ENCODE measurements at places on chromosomes 16 and 17.
A peak's percentile ranks its signal among the peaks of the same experiment; 100 is the strongest.

DNA sequence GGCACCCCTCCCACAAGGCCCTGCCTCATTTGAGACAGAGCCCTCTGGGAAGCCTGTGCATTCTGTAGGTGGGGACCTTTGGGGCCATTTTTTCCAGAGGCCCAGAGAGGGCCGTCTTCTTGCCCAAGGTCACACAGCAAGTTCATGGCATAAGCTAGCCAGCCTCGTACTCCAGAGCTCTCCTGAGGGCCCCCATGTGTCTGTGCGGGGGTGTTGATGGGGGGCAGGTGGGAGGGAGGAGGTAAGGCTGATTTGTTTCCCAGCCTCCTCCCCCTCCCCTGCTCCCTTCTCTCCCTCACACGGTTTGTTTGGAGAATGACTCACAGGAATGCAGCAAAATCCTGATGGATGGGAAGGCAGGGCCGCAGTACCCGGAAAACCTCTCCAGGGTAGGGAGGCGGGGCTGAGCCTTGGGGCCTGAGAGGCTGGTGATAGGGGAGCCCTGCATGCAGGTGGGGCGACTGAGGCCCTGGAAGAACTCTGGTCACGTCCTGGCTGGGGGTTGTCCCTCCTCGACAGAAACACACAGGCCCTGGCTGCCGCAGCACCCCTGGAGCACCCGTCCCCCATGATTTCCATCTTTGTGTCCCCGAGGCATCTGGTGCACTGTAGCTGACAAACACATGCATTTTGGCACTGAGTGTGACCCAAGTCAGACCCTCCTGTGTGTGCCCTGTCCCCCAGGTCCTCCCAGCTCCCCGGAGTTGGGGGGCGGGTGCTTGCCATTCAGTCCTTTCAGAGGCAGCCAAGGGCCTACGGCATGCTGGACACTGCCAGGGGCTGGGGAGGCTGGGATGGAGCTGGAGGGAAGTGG lies 29.7 kb downstream of the RAI1 start:
- H3K4me3 ChIP-seq: no peak overlapping the region
- peak; percentile 80 for ATAC-seq
- H3K27me3 ChIP-seq: no peaks in the 10 kb centered on the region
- H3K36me3 ChIP-seq: no peaks in the 10 kb centered on the region
- peak overlapping the region; percentile 87 for H3K27ac ChIP-seq
- H3K4me1 ChIP-seq: peaks cover 3% of the 10 kb centered on the region

DNA sequence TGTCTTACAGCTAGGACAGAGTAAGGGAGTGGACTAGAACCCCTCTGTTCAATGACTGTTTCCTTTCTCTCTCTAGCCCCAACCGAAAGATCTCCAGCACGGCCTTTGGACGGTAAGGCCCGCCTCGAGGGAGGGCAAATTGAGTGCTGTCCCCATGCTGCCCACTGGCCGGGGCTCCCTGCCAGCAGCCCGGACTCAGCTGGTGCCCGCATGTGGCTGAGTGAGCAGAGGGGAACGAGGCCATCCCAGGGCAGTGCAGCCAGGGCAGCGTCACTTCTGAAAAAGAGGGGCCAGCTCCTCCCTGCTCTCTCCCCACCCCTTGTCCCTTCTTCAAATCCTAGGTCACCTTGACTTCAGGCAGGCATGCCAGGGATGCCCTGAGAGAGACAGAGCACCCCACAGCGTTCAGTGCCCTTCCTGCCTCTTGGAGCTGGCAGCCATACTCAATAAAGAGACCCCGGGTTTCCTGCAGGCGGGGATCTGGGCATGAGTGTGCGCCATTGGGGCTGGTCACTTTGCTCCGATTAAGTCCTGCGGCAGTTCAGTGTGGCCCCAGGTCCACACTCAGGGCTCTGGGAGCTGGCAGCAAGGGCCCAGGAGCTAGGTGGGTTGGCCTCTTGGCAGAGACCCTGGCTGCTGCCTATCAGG lies 130.9 kb downstream of the RAB11FIP4 start:
- no peak overlapping the region for H3K27ac ChIP-seq
- no peaks in the 10 kb centered on the region for H3K36me3 ChIP-seq
- peaks cover 13% of the 10 kb centered on the region for H3K27me3 ChIP-seq
- H3K4me3 ChIP-seq: no peak overlapping the region
- no peak for ATAC-seq
- H3K4me1 ChIP-seq: no peaks in the 10 kb centered on the region

DNA sequence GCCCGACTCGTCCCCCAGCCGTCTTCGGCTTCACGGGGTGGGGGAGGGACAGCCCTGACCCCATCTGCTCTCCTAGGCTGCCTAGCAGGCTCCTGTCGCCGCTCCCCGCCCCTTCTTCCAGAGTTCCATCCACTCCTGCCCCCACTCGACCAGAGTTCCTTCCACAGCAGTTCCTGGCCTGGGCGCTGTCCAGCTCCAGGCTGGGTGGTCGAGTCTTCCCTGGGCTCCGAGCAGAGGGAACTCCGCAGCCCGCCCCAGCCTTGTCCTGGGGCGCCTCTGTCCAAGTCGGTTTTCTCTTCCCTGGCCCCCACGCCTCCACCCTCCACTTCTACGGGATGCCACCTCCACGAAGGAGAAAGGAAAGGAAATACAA lies 1.4 kb downstream of the PYY start:
- peaks cover 99% of the 10 kb centered on the region for H3K27me3 ChIP-seq
- no peaks in the 10 kb centered on the region for H3K36me3 ChIP-seq
- ATAC-seq: no peak
- no peak overlapping the region for H3K27ac ChIP-seq
- H3K4me1 ChIP-seq: peaks cover 18% of the 10 kb centered on the region

DNA sequence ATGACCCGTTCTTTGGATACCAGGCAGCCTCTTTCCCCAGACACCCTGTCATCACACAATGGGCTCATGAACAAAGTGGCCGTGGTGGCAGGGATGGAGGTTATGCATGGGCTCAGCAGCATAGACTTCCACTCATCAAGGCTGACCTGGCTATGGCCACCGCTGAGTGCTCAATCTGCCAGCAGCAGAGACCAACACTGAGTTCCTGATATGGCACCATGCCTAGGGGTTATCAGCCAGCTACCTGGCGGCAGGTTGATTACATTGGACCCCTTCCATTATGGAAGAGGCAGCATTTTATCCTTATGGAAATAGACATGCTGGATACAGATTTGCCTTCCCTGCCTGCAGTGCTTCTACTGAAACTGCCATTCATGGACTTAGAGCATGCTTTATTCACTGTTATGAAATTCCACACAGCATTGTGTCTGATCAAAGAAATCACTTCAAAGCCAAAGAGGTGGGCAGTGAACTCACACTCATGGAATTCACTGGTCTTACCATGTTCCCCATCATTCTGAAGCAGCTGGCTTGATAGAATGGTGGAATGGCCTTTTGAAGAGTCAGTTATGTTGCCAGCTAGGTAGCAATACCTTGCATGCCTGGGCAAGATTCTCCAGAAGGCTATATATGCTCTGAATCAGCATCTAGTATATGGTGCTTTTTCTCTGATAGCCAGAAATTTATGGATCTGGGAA lies 160.6 kb downstream of the PRKCB start:
- no peaks in the 10 kb centered on the region for H3K4me1 ChIP-seq
- H3K27me3 ChIP-seq: no peaks in the 10 kb centered on the region
- no peaks in the 10 kb centered on the region for H3K36me3 ChIP-seq
- no peak for ATAC-seq
- no peak overlapping the region for H3K27ac ChIP-seq
- H3K4me3 ChIP-seq: no peak overlapping the region

DNA sequence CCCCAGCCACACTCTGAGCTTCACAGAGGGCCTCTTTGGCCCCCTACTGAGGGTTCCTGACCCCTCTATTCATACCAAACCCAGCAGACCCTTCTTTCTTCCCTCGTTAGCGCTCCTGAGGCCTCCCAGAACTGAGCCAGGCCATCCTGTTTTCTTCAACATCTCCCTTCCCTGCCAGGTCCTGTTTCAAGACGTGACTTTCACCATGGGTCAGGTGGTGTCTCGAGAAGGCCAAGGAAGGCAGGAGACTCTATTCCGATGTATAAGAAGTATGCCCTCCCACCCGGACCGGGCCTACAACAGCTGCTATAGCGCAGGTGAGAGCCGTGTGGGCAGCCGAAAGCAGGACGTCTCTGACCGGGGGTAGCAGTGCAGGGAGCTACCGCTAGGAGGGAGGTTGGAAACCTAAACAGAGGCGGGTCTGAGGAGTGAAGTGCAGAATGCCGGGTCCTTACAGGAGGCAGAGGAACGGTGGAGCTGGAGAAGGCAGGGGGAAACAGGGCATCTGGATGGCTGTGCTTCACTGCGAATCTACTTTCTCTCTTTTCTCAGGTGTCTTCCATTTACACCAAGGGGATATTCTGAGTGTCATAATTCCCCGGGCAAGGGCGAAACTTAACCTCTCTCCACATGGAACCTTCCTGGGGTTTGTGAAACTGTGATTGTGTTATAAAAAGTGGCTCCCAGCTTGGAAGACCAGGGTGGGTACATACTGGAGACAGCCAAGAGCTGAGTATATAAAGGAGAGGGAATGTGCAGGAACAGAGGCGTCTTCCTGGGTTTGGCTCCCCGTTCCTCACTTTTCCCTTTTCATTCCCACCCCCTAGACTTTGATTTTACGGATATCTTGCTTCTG lies 1.3 kb upstream of the SENP3 start:
- H3K4me1 ChIP-seq: peaks cover 78% of the 10 kb centered on the region
- no peaks in the 10 kb centered on the region for H3K36me3 ChIP-seq
- peak overlapping the region; percentile 84 for H3K4me3 ChIP-seq
- H3K27ac ChIP-seq: peak overlapping the region; percentile 67
- no peaks in the 10 kb centered on the region for H3K27me3 ChIP-seq

DNA sequence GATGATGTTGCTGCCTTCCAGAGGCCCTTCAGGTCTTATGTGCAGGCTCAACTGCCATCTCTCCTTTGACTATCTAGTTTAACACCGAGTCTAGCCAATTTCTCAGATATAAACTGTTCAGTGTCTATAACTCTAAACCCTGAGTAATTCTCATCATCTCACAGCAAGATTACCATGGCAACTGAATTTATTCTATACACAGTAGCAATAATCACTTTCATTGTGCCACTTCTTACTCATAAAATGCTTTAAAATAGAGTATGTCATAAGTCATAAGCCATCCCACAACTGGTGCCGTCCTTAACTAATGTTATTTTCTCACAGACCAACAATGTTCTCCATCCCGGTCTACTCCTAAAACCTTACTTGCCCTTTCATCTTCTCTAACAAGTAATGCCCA lies 45.0 kb downstream of the SYNRG start:
- H3K27me3 ChIP-seq: no peaks in the 10 kb centered on the region
- no peaks in the 10 kb centered on the region for H3K4me1 ChIP-seq
- no peak overlapping the region for H3K27ac ChIP-seq
- H3K4me3 ChIP-seq: no peak overlapping the region

DNA sequence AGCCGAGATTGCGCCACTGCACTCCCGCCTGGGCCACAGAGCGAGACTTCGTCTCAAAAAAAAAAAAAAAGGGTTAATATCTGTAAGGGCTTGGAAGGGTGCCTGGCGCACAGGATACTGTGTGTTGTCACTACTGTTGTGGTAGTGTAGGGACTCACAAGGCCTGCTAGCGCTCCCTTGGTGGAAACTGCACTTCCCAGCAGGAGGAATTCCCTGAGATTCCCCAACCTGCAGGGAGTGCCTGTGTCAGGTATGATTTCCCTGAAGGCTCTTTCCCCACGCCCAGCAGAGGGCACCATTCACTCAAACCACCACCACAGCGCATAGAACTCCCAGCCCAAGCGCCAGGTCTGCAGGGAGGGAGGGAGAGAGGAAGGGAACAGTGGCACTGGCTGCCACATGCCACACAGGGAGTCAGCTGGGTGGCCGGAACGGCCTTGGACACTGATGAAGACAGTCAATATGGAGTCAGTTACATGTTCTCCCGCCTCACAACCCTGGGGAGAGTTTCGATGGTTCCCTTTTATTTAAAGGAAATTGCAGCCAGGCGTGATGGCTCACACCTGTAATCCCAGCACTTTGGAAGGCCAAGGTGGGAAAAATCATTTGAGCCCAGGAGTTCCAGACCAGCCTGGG lies 32.7 kb upstream of the CDH1 start:
- H3K4me3 ChIP-seq: no peak overlapping the region
- H3K27ac ChIP-seq: no peak overlapping the region
- peaks cover 6% of the 10 kb centered on the region for H3K27me3 ChIP-seq

GRCh38 chr17:5804251-5804650 lies 219.9 kb upstream of the NLRP1 start:
- H3K4me1 ChIP-seq: no peaks in the 10 kb centered on the region
- H3K27ac ChIP-seq: no peak overlapping the region
- no peak for ATAC-seq
- H3K27me3 ChIP-seq: peaks cover 61% of the 10 kb centered on the region
- no peak overlapping the region for H3K4me3 ChIP-seq

DNA sequence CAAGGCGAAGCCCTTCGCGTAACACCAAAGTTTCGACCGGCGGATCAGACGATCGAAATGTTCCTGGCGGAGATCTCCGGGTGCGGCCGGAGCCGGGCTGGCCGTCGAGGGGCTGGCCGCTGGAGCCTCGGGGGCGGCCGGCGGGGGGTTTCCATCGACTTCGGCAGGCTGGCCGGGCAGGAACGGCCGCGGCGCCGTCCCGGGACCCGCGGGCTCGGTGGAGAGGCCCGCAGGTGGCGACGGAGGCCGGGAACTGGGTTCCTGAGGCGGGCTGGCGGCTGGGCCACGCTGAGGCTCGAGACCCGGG lies 1.1 kb downstream of the EPOP start:
- H3K27me3 ChIP-seq: peaks cover 82% of the 10 kb centered on the region
- no peak for ATAC-seq
- no peak overlapping the region for H3K4me3 ChIP-seq

- no peaks in the 10 kb centered on the region for H3K36me3 ChIP-seq
- H3K4me1 ChIP-seq: no peaks in the 10 kb centered on the region
- peak overlapping the region; percentile 76 for H3K27ac ChIP-seq
- H3K4me3 ChIP-seq: no peak overlapping the region
- no peaks in the 10 kb centered on the region for H3K27me3 ChIP-seq
- ATAC-seq: peak; percentile 89
Measured at GRCh38 chr16:81645266-81645694, 133.8 kb upstream of the PLCG2 start.

- H3K27ac ChIP-seq: no peak overlapping the region
- H3K4me3 ChIP-seq: no peak overlapping the region
- no peak for ATAC-seq
Measured at GRCh38 chr16:27449434-27450195, 47.6 kb downstream of the IL21R start.

- no peak overlapping the region for H3K27ac ChIP-seq
- H3K4me1 ChIP-seq: no peaks in the 10 kb centered on the region
- H3K4me3 ChIP-seq: no peak overlapping the region
- no peak for ATAC-seq
- H3K27me3 ChIP-seq: no peaks in the 10 kb centered on the region
Measured at GRCh38 chr17:62671553-62671952, 44.1 kb downstream of the MRC2 start.

- no peak for ATAC-seq
- no peak overlapping the region for H3K27ac ChIP-seq
- H3K27me3 ChIP-seq: peaks cover 25% of the 10 kb centered on the region
- H3K36me3 ChIP-seq: no peaks in the 10 kb centered on the region
- H3K4me3 ChIP-seq: no peak overlapping the region
Measured at GRCh38 chr16:49333259-49333597, 40.4 kb upstream of the C16orf78 start.

GRCh38 chr17:46020023-46020761 lies 21.1 kb downstream of the STH start:
- H3K27ac ChIP-seq: no peak overlapping the region
- no peaks in the 10 kb centered on the region for H3K36me3 ChIP-seq
- H3K4me3 ChIP-seq: no peak overlapping the region

Data from gastroesophageal sphincter (tissue), 4 donors.